ENCODE measurements at places on chromosomes 3 and 15.

DNA sequence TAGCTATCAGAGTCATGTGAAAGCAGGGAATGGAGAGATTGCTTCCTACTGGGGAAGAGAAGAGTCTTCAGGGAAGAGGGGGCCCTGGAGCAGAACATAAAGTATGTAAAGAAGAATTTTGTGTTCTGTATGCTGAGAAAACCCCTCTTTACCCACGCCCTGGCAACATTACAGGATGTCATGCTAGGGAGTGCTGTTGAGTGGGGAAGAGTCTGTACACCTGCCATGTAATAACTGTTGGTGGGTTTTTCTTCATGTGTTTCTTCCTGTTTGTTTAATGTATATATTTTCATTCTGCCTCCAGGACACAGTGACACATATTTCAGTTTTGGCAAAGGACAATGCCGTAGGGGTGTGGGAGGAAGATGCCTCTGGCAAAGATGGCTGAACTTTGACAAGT, 122.8 kb upstream of the LPP start:
- DNase-seq: no peak

DNA sequence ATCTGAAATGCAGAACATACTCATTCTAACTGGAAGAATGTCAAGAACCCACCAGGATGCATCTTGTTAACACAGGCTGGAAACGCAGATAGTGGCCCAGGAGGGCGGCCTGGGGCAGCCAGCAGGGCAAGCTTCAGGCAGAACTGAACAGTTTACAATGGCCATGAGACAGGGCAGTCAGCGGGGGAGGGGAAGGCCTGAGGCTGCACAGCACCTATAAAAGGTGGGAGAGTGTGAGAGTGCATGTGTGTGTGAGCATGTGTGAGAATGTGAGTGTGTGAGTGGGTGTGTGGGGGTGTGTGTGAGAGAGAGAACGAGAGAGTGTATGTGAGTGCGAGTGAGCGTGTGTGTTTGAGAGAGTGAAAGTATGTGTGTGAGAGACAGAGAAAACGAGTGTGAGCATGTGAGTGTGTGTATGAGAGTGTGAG, 26.8 kb upstream of the SLCO2A1 start:
- no peak for DNase-seq

DNA sequence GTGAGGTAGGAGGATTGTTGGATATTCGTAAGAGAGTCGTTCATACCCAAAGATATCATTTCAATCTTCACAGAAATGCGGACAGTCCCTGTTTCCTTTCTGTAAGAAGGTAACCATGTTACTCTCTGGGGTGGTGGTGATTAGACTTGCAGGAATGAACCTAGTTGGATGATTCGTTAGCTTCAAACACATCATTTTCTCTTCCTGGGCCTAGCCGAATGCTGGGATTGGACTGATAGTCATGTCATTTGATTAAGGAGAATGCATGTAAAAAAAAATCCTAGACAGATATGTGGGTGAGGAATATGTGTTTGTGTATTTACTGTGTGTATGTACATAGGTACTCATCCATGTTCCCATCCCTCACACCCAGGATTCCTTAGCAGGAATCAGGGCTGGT, 12.4 kb downstream of the SLCO3A1 start:
- DNase-seq: peak; percentile 45

- DNase-seq: no peak
Measured at GRCh38 chr3:18937574-18937973, 210.7 kb upstream of the KCNH8 start.

- no peak for DNase-seq
Measured at GRCh38 chr3:178507507-178508442, 28.5 kb upstream of the KCNMB2 start.

DNA sequence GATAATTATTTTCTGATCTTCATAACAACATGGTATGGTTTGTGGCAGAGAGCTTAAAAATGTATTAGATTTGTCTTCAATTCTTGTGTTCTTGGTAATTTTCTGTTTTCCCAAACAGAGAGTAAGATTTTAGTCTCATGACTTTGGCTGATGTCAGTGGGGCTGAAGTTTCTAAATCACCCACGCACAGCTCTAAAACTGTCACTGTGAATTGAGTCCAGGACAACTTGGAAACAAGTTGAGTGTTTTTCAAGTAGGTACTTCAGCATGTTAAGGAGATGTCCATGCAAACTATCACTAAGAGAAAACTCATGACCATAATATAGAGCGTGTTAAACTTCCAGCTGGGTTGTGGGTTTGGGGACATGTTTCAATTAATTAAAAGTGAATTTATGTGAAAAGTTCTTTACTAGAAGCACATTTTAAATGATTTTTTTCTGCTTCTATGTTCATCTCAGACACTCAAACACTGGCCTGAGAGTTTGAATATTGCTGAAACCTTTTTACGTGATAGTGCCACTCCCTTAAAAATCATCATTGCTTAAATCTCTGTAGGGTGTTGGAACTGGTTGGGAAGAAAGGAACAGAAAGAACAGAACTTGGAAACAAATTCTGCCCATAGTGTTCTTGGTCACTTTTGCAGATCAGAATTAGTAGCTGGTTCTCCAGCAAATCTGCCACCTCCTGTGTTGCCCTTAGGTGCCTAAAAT, 89.8 kb downstream of the KLHL25 start:
- no peak for DNase-seq

DNA sequence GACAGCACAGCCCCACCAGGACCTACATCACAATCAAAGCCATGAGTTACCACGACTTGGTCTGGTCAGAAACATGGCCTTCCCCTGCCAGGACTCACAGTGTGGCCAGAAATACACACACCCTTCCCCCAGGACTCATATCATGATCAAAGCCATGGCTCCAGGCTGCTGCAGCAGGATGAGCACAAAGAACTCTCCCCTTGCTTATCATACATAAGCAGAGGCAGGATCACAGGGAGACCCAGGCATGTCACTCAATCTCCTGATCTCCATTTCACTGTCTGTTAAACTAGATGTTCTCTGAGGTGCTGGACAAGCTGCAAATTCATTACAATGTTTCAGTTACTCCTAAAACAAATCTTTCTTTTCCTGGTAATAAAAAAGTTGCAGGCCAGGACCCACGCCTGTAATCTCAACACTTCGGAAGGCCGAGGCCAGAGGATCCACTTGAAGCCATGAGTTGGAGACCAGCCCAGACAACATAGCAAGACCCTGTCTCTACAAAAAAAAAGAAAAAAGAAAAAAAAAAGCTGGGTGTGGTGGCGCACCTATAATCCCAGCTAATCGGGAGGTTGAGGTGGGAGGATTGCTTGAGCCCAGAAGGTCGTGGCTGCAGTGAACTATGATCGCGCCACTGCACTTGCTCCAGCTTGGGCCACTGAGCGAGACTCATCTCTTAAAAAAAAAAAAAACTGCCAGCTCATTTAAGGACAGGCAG, 1.2 kb downstream of the PFKFB4 start:
- DNase-seq: no peak

DNA sequence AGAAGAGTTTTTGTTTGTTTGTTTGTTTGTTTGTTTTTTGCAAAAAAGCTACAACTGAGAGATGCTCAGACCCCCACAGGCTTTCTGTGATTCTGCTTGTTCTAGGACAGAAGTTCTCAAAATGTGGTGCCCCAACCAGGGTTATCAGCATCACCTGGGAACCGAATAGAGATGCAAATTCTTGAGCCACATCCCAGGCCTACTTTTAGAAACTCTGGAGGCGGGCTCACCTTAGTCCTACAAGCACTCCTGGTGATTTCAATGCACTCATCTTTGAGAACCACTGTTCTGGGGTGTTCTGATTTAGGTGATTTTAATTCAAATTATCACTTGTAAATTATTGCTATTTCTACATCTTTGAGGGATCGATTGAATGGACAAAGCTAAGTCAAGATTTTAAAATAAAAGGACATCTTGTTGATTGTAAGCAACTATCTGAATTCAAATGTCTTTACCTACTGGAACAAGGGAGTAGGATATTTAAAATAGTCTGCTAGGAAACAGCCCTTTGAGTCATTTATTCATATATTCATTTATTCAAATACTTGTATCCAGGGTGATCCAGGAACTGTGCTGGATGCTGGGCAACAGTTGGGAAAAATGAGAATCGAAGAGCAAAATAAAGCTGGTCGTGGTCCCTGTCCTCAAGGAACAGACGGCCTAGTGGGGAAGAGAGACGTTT, 44.7 kb upstream of the CADPS start:
- no peak for DNase-seq

DNA sequence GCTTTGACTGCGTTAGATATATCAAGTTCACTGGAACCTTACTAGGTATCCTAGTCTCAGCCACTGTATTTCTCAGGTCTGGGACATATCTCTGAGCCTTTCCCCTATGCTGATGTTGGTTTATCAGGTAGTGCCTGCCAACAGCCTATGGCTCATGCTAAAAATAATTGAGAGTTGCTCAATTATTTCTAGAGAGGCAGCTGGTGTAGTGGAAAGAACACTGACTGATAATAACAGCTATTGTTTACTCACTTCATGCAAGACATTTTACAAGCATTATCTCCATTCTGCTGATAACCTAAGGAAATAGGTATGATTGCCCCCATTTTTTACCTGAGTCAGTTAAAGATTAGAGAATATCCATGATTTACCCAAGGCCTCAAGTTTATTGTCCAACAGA, 231.4 kb downstream of the LRRN1 start:
- no peak for DNase-seq

GRCh38 chr3:171685116-171685895, 125.0 kb downstream of the PLD1 start:
- DNase-seq: peak; percentile 3

GRCh38 chr15:38398134-38398533, 55.8 kb upstream of the FAM98B start:
- DNase-seq: peak; percentile 99

GRCh38 chr15:56794165-56794552, 60.9 kb upstream of the ZNF280D start:
- peak; percentile 82 for DNase-seq

GRCh38 chr15:63967616-63968015, 78.7 kb downstream of the DAPK2 start:
- no peak for DNase-seq

Data from fibroblast of skin of abdomen (primary cell).